Globus pallidus (tissue), 1 donor: ENCODE measurements at places on chromosomes 2 and 18.

- DNase-seq = no peak
These were observed 7.5 kb downstream of the PUM2 start for GRCh38 chr2:20343128-20343527.

DNA sequence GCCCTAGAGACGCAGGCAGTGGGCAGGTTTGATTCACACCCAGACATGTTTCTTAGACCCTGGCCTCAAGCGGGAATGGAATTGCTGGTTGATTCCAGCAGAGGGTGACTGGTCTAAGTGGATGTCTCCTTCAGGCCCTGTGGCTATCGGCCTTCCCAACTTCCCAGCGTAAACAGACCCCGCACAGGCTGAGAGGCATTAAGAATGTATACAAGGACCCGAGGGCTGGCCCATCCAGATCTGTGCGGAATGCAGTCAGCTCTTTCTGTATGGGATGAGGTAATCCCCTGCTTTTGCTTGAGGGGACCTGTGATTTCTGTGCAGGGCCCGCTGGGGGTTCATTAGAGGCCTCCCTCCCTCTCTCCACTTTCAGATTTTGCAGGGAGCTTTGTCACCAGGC lies 6.5 kb downstream of the ACKR3 start:
- no peak for DNase-seq

DNA sequence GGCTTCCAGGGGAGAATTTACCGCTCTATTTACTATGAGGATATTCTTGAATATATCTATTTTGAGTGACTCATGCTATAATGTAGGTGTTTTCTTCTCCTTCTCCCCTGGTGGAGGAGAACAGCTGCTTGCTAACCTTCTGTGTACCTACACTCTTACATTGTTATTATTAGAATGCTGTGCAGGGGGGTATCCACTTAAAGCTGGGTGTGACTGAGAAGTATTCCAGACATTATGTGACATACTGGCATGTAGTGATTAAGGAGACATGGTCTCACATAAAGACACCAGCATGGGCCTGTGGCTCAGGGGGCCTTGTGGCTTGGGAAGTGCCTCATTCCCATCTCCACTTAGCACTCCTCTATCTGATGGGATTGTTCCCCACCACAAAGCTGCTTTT lies 287.9 kb downstream of the PTPRM start:
- DNase-seq = no peak

DNA sequence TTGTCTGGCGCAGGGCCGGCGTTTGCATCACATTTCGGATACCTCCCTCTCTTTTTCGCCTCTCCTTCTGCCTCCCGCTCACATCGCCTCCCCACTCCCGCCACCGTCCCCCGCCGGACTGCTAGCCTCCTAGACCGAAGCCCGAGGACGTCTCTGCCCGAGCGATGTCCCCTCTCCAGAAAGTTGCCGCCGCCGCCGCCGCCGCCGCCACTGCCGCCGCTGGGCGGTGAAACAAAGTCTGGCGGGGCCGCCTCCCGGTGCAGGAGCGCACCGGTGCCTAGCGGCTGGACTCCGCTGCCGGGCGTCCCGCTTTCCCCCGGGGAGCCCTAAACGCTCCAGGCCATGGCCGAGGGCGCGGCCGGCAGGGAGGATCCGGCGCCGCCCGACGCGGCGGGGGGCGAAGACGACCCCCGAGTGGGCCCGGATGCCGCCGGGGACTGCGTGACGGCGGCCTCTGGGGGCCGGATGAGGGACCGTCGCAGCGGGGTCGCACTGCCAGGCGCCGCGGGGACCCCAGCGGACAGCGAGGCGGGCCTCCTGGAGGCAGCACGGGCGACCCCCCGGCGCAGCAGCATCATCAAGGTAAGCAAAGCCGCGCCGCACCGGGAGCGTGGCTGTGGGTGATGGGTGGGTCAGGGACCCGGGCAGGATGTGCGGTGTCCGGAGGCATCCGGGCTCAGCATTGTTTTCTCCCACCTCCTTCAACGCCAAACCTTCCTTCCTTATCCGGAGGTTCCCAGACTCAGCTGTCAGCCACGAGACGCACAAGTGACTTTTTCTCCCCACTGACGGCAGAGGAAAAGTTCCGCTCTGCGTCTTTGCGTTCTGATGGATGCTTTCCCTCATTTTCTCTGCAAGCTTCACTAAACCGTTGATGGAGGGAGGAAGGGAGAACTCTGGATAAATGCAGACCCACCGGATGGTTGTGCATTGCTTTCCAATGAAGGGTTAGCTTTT lies 643 bp downstream of the PLCL1 start:
- peak; percentile 56 for DNase-seq

GRCh38 chr2:64262071-64262470 lies 117.9 kb upstream of the PELI1 start:
- no peak for DNase-seq

- DNase-seq = no peak
These were observed 2.1 kb upstream of the TCF7L1 start for GRCh38 chr2:85131116-85131515.

DNA sequence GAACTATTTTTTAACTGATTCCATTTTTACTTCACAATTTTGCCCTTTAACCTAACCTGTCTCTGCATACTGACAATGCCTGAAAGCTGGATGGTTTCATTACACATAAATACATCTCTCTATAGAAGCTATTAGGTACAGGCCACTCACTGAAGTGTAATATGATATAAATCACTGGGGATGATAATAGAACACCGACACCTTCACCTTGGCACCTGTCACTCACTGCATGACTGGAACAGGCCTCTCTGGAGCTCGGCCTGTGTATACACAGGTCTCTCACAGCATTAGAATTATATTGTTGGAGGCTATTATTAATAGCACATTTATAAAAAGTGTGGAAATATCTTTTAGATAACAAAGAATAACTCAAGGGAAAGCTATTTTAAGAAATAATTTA lies 138.2 kb downstream of the TMEM131 start:
- DNase-seq = no peak

GRCh38 chr2:26792720-26793119 lies 6.9 kb downstream of the CENPA start:
- DNase-seq = no peak

- DNase-seq = peak; percentile 84
These were observed at the start of gene DCTN1 for GRCh38 chr2:74379851-74380789. DCTN1 (minus strand) TSS chr2:74380311; CDS start chr2:74380037, 274 bp downstream.

DNA sequence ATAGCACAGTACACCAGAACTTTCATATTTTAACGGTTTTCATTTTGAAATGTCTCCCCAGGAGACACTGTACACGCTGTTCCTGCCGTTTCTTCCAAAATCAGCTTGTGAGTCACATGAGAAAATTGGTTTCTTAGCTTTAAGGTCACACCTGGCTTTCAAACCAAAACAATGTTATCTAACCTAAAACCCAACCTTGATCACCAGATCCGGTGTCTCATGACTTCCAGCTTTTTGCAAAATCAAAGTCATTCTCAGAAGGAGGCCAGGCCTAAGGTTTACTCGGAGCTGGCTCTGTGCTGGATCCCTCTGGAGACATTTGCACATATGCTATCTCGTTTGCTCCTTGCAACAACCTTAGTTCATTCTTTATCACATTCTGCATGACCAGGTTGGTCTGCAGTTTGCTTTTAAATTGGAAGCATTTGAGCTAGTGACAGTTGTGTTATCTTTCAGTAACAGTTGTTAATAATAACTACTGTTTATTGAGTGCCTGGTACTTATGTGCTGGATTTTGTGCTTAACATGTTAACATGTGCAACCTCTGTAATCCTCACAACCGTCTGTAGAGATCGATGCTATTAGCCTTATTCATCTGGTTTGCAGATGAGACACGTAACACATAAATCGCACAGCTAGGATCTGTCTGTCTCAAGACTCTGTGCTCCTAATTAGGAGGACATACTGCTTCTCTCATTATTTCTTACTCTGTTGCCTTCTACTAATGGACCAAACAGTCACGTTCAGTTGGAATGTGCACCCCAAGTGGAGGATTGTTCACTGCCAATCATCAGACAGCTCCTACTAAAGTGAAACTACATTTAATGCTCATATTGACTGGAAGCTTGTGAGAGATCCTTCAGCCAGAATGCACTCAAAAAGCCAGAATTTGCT lies 105.5 kb downstream of the RNF144A start:
- DNase-seq = no peak

DNA sequence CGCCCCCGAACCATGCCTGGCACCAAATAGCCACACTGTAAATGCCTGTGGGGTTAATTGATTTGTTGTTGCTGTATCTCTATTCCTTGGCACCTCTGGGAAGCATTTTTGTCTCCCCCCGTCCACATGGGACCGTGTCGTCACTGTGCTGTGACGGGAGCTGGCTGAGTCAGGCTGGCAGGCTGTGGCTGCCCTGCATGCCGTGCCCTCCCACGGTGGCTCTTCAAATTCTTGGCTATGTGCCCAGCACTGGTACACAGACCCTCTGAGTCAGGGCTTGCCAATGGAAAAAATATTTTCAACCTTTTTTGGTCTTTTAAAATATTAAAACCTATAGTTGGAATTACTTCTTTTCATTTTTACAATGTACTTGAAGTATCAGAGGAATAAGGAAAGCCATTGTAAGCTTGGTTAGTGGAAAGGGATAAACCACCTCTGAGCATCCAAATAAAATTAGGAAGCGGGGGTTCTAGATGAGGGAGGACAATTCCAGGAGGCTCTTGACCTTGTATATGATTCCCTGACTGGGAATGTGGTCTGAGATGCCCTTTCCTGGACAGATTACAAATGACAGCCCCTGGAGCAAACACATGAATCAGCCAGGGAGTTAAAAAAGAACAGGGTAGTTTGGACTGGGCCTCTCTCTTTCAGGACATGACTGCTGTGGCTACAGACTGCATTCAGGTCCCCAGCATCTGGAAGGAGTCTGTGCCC lies 59.4 kb downstream of the DGKD start:
- peak; percentile 59 for DNase-seq

DNA sequence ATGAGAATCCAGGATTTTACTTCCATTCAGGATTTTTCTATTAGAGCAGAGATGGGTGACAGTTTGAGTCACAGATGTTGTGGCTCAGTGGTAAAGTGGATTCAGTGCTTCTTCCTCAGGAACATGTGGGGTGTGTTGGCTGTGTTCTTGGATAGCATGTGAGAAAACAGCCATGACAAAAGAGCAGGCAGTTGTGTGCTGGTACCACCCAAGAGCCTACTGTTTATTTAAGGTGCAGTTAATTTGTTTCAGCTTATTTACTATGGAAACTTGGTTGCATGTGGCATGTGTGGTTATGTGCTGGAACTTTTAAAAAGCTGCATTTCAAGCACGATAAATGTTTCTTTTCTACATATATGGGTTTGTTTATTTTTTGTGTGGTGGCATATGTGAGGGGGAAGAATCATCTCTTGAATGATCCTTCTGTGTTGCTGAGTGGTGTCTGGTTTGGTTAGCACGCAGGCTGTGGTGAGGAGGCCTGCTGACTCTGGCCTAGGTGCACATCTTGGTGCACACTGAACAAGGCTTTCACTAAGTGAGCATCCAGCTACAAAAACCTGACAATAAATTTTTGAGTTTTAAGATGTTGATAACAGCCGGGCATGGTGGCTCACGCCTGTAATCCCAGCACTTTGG lies 67.3 kb downstream of the SPTBN1 start:
- no peak for DNase-seq

DNA sequence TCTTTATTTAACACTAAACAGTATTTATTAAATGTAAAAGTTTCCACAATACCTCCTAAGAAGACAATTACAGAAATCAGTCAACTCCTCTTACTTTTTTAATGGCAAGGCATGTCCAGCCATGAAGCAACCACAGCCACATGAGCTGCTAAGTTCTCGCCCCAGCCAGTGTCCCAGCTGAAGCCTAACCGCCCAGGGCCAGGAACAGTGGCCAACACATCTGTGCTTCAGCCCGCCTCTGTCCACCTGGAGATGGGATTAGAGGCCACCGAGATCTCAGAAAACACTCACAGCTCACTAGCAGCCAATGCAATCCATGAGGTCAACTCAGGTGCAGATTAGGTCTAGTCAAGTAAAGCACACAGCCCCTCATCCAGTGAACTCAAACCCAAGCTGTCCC lies 40.2 kb downstream of the PID1 start:
- DNase-seq = no peak

DNA sequence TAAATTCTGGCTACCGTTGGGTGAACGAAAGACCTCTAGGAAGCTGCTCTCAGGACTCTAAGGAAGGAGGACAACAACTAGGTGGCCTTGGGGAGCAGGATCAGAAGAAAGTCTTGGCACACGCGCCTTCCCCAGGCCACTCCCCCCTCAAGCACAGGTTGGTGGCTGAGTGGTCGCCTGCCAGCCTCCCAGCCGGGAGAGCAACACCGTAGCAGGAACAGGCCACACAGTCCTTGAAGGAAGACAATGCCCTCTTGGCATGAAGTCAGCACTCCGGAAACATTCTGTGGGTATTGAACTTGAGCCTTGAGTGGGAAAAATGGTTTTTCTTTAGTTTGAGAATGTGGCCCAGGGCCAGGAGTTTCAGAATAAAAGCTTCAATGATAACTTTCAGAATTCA lies 87.4 kb upstream of the AGAP1 start:
- no peak for DNase-seq
